ENCODE measurements at places on chromosomes 16 and 17.

DNA sequence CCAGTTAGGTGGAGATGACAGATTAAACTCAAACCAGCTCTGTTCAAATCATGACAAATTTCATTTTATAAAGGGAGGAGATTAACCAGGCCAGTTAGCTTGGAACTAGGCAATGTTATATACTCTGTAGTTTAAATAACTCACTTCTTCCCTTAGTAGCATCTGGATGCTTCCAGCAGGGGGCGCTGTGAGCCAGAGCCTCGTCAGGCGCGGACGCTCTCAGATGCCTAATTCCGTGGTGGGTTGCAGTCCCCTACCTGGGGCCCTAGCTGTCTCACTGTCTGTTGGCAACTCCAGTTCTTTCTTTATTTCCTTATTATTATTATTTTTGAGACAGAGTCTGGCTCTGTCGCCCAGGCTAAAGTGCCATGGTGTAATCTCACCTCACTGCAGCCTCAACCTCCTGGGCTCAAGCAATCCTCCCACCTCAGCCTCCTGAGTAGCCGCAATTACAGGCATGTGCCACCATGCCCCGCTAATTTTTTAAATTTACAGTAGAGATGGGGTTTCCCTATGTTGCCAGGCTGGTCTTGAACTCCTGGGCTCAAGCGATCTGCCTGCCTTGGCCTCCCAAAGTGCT lies 17.3 kb upstream of the WFDC1 start:
- peak; percentile 83 for DNase-seq

- DNase-seq: no peak
These were observed 156.4 kb downstream of the CMIP start for GRCh38 chr16:81601008-81601428.

DNA sequence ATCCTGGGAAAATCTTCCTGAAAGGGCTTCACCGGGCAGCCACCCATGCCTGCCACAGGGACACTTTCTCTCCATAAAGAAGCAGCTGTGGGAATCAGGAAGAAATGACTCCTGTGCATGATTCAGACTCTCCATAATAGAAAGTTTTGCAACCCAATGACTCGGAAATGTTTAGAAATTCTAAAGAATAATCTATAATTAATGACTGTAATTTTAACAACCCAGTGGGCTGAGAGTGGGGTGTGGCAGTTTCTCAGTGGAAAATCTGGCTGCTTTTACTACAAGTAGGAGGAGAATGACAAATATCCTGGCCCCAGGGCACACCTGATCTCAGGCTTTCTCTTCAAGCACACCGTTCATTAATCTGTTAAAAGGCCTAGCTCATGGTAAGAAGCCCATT lies 25.7 kb downstream of the IRF8 start:
- DNase-seq: no peak

DNA sequence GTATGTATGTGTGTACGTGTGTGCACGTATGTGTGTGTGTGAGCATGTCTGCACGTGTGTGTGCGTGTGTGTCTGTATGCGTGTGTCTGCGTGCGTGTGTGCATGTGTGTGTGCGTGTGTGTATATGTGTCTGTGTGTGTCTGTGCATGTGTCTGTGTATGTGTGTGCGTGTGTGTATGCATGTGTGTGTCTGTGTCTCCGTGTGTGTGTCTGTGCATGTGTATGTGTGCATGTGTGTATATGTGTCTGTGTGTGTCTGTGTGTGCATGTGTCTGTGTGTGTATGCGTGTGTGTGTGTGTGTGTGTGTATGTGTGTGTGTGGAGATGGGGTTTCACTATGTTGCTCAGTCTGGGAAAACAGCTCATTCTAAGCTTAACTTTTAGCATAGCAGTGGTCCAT lies 43.9 kb downstream of the ATP2C2 start:
- no peak for DNase-seq

DNA sequence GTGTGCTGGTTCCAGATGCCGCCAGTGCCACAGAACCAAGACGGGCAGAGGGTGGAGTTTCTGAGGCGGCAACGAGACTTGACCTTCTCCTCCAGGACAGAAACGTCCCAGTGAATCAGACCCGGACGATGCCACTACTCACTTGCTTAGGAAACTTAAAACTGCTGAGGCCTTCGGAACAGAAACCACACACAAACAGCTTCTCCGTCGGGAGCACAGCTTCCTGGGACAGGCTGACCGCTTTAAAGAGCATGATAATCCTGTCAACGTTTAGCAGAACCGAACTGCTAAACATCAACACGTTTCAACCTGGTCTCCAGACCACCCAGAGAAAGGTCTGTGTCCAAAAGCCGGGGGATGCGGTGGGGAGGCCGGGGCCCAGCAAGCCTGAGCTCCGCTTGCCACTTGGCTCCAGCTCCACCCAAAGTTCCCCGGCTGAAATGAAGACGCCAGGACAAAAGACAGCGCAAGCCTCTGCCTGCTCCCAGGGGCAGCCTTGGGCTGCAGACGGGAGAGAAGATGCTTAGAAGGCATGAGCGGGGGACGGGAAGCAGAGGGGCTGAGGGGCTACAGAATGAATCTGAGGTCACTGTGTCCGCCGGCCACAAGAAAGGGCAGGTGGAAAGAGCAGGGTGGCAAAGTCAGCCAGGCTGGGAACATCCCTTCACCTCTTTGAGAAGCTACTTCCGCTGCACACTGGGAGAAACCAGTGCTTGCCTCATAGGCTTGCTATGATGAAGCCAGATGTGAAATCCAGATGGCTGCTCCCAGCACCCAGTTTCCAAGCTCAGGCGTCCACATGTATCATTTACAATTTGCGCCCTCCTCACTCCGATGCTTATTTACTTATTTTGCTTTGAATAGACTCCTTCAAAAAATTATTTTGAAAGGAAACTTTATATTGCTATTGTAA lies 69.0 kb downstream of the MRM3 start:
- DNase-seq: peak; percentile 32

DNA sequence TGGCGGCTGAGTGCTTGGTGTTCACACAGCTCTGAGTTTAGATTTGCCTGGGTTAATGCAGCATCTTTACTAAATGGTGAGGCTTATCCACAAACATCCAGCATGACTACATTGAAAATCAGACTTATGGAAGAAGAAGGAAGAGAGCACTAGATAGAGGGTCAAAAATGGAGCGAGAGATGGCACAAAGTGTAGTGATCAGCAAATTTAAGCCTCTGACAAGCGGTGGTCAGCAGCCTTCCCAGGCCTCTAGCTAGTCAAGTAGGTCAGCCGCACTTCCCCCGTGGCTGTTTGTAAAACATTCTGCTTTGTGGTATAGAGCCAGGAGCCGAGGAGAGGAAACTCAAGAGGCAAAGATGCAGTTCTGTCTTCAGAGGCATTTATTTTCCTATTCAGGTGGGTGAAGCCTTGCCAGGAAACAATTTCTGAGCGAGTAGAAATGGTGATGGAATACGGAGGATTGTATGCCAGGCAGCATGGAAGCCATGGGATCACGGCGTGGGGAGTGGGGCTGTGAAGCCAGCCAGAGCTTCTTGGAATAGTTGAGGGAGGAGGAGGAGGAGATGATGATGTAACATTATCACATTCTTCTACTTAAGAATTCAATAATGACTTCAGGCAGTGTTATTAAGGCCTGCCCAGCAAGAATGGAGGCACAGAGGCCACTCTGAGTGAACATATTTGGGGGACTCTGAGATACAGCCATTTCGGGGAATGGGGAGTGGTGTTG lies 118.9 kb downstream of the MSI2 start:
- no peak for DNase-seq

- no peak for DNase-seq
These were observed 228.9 kb upstream of the RPL38 start for GRCh38 chr17:73974536-73974935.
